ENCODE measurements at places on chromosomes 11 and 22.

DNA sequence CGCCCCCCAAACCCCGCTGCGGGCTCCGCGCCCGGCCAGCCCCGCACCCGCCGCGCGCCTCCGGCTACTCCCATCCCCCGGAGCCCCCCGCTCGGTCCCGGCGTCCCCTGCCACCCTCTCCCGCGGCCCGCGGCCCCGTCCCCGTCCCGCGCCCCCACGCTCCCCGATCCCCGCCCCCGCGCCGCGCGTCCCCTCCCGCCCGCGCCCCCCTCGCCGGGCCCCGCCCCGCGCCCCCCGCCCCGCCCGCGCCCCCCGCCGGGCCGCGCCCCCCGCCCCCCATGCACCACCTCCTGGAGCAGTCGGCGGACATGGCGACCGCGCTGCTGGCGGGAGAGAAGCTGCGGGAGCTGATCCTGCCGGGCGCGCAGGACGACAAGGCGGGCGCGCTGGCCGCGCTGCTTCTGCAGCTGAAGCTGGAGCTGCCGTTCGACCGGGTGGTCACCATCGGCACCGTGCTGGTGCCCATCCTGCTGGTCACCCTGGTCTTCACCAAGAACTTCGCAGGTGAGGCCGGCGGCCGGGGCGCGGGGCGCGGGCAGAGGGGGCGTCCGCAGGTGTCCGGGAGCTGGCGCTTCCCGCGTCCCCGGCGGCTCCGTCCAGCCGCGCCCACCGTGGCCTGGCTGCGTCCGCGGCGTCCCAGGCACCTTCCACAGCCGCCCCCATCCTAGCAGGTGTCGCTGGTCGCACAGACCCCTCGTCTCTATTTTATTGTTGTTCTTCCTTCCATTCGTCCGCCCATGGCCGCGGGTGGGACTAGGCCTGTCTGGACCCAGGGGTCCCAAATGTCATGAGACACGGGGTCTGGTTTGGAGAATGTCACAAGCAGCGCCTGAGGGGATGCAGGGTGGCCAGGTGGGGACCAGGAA lies at the start of gene PANX2:
TSS of gene PANX2 (plus strand) at position 279 of the 866 bp plus-strand sequence. CDS start at position 279, 0 bp downstream.
- DNase-seq: no peak

- no peak for DNase-seq
Measured at GRCh38 chr11:100141201-100141600, 545.9 kb upstream of the ARHGAP42 start.

DNA sequence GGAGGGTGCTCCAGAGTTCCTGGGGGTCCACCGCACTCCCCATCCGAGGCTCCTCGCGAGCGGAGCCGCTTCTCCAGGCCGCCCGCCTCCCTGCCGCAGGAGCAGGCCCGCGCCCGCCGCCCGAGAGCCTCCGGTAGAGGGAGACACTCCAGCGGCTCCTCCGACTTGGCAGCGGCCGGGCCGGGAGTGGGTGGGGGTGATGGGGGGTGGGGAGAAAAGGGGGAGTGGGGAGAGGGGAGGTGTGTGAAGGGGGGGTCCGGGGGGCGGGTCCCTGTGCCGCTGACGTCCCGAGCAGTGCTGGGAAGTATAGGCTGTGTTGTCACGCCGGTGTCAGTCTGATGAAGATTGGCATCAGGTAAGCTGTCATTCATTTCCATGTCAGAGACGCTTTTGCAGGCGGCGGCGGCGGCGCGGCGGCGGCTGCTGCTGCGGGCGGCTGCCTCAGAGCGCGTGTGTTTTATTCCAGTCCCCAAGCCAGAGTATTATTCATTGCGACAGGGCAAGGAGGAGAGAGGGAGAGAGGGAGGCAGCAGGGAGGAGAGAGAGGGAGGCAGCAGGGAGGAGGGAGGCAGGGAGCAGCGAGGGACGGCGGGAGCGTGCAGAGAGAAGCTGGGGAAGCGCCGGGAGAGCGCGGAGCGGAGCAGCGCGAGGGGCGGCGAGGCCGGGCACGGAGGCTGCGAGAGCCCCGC lies at the start of gene PKNOX2:
TSS of gene PKNOX2 (plus strand) at position 330 of the 689 bp plus-strand sequence. CDS start 186,555 bp downstream, outside the sequence.
- DNase-seq: peak; percentile 82

DNA sequence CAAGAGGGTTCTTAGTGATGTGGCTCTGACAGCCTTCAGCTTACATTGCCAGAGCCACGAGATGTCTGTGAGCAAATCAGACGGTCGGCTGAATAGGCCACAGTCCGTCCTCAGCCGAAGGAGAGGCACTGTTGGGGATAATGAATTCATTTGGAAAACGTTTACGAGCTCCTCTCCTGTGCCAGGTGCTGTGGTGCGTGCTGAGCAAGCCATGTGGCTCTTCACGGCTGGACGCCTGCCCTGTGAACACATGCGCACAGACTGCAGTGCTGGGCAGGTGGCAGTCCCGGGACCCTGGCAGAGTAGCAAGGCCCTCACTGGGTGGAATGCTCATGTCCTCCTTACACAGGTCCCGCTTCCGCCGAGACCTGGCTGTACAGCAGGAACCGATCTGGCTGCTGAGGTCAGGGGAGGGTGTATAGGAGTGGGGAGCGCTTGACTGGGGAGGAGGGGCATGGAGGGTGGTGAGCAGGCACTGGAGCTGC lies 6.8 kb downstream of the TBC1D22A start:
- no peak for DNase-seq

- peak; percentile 77 for DNase-seq
Measured at GRCh38 chr11:112321501-112322172, 61.0 kb upstream of the PLET1 start.

- DNase-seq: no peak
Measured at GRCh38 chr11:108790501-108791299, 125.8 kb downstream of the DDX10 start.

- DNase-seq: no peak
Measured at GRCh38 chr11:121497176-121497998, 44.6 kb upstream of the SORL1-AS1 start.

GRCh38 chr11:2280208-2280607 lies 9.8 kb upstream of the ASCL2 start:
- no peak for DNase-seq

DNA sequence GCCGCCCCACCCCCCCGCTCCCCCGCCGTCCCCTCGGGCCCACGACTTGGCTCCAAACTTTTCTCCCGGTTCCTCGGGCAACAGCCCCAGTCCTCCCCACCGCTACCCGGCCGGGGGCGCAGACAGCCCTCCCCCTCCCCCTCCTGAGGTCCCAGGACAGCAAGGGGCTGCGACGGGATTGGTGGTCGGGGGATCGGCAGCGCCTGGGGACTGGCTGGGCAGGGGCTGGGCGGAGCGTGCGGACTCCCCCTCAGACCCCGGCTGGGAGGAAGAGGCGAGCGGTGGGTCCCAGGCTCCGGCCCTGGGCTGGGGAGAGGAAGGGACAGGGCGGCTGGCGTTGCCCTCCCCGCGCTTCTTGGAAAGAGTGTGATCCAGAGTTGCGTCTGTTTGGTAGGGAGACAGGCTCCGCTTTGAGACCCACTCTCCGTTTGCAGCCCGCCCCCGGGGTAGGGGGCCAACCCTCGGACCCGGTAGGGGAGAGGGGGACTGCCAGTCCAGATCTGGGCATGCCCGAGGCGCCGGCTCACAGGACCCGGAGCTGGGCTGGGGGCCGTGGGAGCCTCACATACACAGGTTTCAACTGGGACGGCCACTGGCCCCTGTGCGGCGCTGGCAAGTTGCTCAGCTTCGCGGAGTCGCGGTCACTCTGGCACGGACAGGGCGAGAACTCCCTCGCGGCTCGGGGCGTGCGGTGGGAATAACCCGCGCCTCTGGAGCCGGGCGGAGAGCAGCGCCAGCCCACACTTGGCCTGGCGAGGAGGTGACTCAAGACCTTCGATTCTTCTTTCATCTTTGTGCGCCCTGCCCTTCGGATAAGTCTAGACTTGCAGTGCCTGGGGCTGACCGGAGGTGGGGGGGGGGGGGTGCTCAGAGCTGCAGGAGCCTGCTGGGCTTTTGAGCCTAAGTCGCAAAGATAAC lies 999 bp downstream of the TSKU start:
- DNase-seq: peak; percentile 85

DNA sequence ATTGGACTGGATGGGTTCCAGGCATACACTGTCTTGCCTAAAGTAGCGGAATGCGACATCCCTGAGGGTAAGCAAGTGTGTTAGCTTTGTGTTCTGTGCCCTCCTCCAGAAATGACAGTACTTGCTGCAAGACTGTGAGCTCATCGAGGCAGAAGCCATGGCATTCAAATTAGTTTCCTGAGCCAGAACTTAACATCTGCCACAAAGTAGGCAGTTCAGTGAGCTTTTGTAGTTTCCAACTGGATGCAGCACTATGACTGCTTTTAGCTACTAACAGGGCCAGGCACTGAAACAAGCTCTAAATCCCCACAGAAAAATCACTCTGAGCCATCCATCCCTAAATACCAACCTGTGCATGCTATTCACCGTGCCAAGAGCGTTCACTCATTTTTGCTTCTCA lies 1.2 kb upstream of the FAR1 start:
- DNase-seq: peak; percentile 15

DNA sequence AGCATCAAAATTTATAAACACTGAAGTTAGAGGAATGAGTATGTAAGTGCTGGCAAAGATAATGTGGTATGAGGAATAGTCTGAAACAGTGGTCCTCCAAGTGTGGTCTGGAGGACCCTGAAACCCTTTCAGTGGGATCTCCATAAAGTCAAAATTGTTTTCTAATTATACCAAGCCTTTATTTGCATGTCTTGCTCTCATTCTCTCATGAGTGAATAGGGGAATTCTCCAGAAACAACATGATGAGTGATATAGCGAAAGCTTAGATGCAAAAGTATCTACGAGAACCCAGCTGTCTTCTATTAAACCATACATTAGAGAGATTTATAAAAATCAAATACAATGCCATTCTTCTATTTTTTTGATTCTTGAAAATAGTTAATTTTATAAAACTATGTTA lies 145.0 kb upstream of the RAG2 start:
- DNase-seq: no peak

- no peak for DNase-seq
Measured at GRCh38 chr22:43249789-43250471, 63.0 kb upstream of the TTLL12 start.

GRCh38 chr22:33519071-33519973 lies 401.0 kb downstream of the LARGE1 start:
- DNase-seq: peak; percentile 50

DNA sequence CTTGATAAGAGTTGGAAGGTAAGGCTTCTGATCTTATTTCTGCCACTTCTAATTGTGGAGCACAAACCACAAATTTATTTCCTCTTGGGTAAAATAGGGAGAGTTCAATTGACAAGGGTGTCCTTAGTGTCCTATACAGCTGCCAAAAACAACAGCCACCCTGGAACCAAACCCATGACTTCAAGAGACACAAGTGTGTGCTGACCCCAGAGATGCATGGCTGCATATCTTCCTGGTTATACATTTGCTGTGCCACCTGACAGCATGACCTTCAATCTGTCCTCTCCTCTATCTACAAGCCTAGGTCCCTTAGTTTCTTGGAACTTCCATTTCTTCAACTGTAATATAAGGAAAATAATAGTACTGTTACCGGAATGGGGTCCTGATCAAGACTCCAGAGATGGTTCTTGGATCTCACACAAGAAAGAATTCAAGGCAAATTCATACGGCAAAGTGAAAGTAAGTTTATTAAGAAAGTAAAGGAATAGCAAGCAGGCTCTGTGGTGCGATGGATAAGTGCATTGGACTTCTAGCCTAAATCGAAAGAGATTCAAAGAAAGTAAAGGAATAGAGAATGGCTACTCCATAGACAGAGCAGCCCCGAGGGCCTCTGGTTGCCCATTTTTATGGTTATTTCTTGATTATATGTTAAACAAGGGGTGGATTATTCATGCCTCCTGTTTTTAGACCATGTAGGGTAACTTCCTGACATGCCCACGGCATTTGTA lies 15.5 kb upstream of the TMEM123 start:
- DNase-seq: no peak

DNA sequence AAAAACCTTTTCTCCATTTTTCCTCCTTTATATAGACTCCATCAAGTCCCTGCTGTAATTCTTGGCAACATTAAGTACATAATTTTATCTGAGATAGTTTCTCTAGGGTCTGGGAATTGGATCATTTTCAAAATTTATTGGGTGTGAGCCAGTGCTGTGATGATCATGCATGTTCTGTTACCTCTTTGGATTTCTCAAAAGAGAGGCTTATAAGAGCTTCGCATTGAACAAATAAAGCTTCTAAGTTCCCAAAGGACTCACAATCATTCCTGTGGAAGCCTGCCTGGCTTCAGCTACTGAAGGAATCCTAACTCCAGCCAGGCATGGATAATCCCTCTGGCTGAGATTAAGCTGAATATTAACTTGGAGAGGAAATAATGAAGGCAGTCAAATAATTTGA lies 208.5 kb downstream of the RAB38 start:
- no peak for DNase-seq

DNA sequence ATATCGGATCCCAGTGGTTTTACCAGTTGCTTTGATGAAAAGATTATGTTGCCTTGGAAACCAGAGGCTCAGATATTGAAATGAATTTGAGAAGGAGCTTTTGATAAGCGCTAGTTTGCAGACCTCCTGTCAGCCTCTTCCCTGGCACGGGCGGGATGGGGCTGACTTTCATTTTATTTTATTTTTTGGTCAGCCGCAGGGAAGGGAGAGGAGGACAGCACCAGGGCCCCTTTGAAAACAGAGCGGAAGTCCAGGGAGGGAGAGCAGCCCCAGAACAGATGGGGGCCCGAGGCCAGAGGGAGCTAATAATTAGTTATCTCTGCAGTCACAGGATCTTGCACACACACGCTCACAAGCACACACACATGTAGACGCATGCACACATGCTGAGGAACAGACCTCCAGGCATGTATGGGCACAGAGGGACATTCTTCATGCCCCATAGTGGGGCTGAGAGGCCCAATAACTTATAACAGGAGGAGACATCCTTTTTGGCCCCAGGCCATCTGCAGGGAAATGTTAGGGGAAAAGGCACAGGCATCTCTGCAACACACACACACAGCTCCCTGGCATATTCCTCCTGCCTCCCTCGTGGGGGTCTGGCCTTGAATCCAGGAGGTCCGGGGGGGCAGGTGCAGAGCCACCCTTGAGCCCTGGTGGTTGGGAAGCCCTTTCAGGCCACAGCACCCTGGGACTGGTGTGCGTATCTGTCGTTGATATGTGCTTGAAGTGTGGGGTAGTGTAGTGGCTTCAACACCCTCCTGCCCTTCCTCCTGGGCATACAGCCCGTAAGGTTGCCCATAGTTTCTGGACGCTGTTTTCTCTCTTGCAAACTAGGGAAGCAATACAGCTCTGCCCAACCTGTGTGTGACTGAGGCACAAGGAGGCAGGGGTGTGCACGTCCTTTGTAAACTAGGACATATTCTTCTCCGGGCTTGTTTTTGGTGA lies 117.3 kb downstream of the CEP164 start:
- DNase-seq: no peak
